Prostate gland (tissue), 2 donors: ENCODE measurements at places on chromosomes 3 and 15.
A peak's percentile ranks its signal among the peaks of the same experiment; 100 is the strongest.

DNA sequence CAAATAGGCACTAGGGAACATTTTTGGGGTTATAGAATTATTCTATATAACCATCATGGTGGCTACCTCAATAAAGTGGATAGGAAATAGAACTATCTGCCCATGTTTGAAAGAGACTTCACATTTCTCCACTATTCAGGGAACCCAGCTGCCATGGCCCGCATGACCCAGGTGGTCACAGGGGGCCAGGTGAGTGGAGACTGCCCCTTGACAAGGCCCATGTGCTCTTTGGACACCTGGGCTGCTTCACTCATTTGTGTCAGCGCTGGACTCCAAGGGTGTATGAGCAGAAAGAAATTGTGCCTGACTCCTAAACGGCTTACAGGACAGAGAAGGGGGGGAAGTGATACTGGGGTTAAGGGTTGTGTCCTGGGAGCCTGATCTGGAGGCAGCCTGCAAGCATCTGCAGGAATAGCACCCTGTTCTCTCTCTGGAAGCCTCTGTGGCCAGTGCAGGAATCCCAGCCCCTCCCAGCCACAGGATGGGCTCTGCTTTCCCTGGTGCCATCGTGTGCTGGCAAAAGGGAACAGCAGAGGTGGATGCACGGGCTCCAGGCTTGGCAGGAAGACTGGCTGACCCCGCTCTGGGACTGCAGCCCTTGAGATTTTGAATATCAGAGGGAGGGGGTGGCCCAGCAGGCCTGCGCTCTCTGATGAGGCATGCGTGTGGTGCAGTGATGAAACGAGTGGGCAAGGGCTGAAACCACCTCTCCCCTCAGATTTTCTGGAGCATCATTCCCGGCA lies 9.1 kb upstream of the C3orf22 start:
- DNase-seq: no peak

GRCh38 chr3:59751606-59752005 lies 701.8 kb upstream of the CFAP20DC start:
- DNase-seq: no peak

DNA sequence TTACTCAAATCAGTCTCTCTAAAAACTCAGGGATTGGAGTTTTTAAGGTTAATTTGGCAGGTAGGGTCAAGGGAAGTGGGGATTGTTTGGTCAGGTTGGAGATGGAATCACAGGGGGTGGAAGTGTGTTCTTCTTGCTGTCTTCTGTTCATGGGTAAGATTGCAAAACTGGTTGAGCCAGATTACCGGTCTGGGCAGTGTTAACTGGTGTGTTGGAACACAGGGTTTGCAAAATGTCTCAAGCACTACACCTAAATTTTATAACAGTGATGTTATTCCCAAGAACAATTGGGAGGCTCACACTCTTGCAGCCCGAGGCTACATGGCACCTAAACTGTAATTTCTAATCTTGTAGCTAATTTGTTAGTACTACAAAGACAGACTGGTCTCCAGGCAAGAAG lies 425.4 kb downstream of the PLOD2 start:
- DNase-seq: no peak

GRCh38 chr15:31448635-31448979 lies 122.0 kb downstream of the KLF13 start:
- DNase-seq: no peak

GRCh38 chr3:43892526-43892925 lies 201.8 kb downstream of the ABHD5 start:
- no peak for DNase-seq

DNA sequence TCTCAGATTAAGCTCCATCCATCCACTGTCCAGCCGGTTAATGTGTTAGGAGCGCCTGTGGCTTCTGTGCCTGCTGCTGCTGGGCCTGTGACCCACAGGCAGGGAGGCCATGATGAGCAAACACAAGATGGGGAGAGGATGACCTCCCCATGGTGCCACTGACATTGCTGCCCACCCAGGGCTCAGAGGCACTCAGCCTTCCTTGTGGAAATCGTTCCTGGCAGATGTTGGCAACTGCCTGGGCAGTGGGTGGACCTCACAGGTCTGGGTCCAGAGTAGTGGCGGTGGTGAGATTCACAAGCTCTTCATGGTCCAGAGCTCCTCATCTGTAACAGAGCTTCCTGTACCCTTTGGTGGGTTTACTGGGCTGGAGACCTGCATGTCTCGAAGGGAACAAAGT lies 38.6 kb downstream of the SCN5A start:
- DNase-seq: no peak

DNA sequence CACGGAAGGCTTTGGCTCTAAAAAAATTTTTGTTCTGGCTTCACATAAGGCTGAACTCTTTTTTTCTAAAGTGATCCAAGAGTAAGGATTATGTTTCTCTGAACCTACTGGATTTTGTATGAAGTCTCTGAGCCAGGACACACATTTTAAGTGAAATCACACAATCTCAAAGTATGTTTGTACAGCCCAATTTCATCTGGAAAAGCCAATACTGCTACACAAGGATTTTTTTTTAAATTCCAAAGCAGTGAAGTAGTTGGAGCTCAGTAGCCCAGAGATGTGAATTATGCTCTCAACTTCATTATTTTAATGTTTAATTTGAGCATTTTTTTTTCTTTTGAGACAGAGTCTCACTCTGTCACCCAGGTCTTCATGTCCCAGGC lies 243.9 kb downstream of the FAM43A start:
- DNase-seq: no peak

DNA sequence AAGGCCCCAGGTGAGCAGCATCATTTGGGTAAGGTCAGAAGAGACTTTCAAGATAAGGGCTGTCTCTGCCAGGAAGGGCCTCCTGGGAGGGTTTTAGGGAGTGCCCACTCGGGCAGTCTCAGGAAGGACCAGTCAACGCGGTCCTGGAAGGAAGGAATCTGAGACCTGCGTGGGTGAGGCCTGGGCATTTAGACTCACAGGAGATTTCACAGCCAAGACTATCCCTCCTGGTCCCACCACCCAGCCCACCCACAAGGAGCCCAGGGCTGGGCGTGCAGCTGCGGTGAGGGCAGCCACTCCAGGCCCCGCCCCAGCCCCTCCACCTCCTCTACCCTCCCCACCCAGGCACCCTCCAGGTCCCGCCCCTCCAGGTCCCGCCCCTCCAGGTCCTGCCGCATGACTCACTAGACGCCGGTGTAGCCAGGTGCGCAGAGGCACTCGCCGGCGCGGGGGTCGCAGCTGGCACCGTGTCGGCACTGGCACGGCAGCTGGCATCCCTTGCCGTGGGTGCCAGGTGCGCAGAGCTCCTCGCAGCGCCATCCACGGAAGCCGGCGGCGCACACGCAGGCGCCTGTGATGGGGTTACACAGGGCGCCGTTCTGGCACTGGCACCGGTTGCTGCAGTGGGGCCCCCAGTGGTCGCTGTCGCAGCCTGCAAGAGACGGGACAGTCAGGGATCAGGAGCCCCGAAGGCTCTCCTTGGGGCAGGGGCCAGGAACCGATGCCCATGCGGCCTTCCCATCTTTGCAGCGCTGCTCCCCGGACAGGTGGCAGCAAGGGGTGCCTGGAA lies 112.7 kb downstream of the RAB11A start:
- DNase-seq: no peak

- DNase-seq: no peak
Observed at GRCh38 chr3:134898181-134898754, 103.2 kb downstream of the EPHB1 start.

GRCh38 chr3:101039285-101039684 lies 46.1 kb upstream of the ABI3BP start:
- DNase-seq: no peak

- DNase-seq: no peak
Observed at GRCh38 chr3:178948546-178948945, 123.1 kb downstream of the ZMAT3 start.

GRCh38 chr3:110711851-110712516 lies 359.6 kb upstream of the NECTIN3 start:
- DNase-seq: no peak

DNA sequence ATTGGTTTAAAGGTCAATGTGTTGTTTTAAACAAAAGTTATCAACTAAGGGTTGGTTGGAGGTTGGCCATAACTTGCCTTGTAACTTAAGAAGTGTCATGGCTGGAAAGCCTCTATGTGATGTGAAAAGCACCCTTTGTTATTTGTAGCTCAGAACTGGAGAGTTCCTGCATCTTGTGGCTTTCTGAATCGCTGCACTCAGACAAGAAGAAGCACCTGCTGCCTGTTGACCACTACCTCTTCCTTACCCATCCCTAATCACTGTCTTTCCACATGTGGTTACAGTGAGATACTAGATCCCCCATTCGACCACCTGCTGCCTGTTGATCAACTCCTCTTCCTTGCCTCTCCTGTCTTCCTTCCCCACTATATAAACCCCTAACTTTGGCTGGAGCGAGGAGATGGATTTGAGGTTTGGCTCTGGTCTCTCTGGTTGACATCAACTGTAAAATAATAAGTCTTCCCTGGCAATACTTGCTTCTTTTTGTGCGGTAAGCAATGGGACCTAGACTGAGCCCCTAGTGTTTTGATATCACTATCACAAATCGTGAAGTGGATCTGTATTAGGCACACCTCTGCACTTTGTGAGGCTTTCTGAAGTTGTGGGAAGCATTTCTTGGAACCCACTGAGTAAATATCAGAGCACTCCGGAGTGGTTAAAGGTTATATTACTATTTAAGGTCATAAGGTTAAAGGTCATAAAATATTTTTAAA lies 13.8 kb downstream of the RPL39L start:
- DNase-seq: no peak

GRCh38 chr3:22939349-22939748 lies 263.8 kb upstream of the UBE2E2 start:
- DNase-seq: no peak

DNA sequence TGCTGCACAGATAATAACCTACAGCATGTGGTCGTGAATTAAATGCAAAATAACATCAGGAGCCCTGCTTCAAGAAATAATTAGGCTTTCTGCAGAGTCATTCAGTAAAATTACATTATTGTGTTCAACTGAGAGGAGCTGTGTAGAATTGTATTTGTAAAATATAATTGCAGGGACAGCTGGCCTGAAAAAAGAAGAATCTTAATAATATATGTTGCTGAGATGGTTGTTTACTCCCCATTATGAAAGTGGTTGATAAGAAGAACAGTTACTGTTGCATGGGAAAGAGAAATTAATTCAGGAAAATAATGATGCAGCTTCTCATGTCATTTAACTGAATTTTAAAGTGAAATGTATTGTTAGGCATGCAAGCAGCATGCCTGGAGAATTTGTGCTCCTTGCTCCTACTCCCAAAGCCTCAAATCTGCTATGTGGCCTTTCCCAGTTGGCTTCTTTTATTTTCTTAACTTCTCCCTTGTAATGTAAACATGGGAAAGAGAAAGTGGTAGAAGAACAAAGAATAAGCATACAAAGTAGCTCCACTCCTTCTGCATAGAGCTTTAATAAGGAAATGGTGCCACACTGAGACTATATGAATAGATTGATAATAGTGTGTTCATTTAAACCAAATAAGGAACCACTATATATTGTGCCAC lies 100.1 kb downstream of the VGLL3 start:
- DNase-seq: no peak

DNA sequence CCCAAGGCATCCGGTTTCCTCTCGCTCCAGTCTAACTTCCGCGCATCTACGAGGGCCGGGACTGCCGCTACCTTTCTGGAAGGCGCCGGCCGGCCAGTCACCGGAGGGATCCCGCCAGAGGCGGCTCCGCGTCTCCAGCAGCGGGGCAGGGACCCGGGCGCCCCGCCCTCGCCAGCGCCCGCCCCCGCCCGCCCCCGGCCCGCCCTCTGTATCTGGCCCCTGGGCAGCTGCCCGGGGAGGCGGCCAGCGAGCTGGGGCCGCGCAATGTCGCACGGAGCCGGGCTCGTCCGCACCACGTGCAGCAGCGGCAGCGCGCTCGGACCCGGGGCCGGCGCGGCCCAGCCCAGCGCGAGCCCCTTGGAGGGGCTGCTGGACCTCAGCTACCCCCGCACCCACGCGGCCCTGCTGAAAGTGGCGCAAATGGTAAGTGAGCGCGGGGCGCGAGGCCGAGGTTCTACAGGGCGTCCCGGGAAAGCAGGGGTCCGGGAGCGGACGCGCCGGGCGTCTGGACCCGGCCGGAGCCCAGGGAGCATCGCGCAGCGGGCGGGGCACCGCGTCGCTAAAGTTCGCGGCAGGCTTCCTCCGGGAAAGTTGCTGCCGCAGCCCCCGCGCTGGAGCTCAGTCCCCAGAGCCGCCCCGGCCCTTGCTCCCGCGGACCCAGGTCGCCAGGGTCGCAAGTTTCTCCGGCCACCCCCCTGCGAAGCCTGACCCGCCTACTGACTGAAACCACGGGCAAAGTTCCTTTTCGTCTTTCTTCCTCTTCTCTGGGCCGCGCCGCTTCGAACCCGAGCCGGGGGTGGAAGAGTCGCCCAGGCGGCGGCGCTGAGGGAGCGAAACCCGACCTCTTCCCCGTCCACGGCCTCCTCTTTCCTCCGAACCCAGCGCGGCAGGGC lies at the start of gene CMTM7:
Gene CMTM7, plus strand, starts transcription at position 211 of the 893 bp plus-strand sequence. Its CDS starts 54 bp downstream, at position 265.
- peak; percentile 59 for DNase-seq

DNA sequence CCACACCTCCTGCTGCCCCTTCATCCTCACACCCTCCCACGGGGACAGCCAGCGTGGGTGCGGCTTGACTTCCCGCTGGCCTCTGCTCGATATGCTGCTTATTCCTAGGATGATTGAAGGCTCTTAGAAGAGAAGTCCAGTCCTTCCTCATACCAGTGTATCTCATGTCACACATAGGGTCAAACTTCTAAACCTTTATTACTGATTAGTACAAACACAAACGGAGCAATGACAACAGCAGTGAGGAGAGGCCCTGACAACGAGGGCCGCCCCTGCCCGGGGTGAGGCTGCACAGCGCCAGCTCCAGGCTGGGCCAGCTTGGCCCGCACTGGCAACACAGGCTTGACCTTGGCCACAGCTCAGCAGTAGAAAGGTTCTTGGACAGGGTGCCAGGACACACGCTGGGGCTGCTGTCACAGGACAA lies 3.7 kb downstream of the CIB1 start:
- DNase-seq: peak; percentile 43

- no peak for DNase-seq
Observed at GRCh38 chr15:33155691-33156420, 38.7 kb downstream of the FMN1 start.

DNA sequence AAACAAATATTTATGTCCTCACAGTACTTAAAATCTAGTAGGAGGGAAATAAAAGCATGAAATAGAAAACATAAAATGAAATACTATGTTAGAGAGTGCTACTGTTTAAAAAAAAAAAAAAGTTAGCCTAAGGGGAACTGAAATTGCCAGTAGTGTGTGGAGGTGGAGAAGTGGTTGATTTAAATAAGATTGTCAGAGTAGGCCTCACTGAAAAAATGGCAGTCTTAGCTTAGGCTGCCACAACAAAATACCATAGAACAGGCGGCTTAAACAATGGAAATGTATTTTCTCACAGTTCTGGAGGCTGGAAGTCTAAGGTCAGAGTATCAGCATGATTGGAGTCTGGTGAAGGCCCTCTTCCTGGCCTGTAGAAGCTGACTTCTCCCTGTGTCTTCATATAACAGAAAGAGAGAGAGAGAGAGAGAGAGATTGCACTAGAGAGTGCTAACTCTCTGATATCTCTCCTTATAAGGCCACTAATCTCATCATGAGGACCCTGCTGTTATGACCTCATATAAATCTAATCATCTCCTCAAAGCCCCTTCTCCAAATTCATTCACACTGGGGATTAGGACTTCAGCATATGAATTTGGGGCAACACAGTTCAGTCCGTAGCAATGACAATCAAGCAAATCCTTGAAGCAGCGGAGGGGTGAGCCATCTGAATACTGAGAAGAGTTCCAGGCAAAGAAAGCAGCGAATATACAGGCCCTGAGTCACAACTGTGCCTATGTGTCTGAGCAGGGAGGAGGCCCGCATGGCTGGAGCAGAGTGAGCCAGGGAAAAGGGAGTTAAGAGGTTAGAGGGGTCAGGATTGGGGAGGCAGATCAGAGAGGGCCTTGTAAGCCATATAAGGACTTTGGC lies 23.6 kb upstream of the LRRC34 start:
- DNase-seq: no peak

- DNase-seq: no peak
Observed at GRCh38 chr3:16300881-16301359, 35.9 kb downstream of the OXNAD1 start.

- DNase-seq: peak; percentile 81
Observed at GRCh38 chr3:64945171-64945729, 257.4 kb upstream of the ADAMTS9 start.
